NCI-H2107 (cell line): ENCODE measurements at places on chromosomes 2 and 18.

- DNase-seq: no peak
Observed at GRCh38 chr2:69011611-69012157, 1.3 kb upstream of the ANTXR1 start.

DNA sequence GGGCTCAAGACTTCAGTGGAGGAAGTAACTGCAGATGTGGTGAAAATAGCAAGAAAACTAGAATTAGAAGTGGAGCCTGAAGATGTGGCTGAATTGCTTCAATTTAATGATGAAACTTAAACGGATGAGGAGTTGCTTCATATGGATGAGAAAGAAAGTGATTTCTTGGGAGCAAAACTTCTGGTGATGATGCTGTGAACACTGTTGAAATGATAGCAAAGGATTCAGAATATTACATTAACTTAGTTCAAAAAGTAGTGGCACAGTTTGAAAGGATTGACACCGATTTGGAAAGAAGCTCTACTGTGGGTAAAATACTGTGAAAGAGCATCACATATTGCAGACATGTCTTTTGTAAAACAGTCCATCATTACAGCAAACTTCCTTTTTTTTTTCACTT lies 638.0 kb downstream of the NYAP2 start:
- DNase-seq: no peak

GRCh38 chr2:21687589-21687988 lies 563.8 kb downstream of the TDRD15 start:
- DNase-seq: no peak

- DNase-seq: no peak
Observed at GRCh38 chr18:48820483-48821250, 130.1 kb downstream of the SMAD7 start.
